ENCODE measurements at places on chromosomes 7 and 10.

DNA sequence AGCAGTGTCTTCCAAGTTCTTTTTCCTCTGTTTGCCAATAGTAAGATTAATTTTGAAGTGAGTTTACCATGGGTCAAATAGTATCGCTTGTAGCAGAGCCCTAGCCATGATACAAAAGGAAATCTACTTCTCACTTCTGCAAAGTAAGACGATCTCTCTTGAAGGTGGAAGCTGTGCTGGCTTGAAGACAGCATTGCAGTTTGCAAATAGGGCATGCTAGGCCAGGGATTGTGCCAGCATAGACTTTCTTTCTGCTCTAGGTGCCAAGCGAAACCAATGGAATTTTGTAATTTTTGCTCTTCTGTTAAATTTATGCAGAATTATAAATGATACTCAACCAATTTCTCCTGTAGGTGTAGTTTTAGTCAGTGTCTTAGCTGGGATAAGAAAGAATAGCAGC lies 74.5 kb downstream of the SLC13A1 start:
- no peak for DNase-seq

DNA sequence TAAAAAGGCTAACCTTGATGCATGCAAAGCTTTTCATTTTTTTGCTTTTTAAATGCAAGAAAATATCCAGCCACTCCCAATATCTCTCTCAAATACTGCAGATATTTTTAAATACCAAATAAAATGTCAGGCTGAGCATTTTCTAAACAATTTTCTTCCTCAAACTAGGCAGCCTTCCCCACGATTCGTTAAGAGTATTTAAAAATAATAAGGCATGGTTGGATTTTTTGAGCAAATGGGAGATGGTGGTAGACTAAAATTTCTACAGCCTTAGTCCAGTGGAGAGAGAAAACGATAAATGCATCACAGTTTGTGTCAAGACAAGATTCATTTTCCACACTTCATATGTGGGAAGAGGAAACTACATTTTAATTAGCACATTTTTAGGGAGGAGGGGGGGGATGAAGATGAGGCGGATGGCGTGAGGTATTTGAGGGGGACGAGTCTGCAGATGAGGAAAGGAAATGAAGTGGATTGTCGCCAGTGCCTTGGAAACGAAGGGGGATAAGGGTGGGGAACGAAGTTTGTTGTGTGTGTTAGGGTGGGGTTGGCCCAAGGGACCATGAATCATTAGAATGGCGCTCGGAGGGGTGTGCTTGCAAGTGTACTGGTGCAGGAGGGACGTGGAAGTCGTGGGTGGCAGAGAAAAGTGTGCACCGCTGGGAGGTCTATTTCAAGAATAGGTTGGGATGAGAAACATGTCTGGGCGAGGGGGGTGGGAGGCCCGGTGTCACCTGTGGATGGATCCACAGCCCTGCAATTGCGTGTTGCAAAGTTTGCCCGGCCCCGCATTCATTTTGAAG lies 1.2 kb upstream of the ADD3 start:
- DNase-seq = peak; percentile 33

- no peak for DNase-seq
Observed at GRCh38 chr10:116240157-116240950, 32.7 kb downstream of the GFRA1 start.

DNA sequence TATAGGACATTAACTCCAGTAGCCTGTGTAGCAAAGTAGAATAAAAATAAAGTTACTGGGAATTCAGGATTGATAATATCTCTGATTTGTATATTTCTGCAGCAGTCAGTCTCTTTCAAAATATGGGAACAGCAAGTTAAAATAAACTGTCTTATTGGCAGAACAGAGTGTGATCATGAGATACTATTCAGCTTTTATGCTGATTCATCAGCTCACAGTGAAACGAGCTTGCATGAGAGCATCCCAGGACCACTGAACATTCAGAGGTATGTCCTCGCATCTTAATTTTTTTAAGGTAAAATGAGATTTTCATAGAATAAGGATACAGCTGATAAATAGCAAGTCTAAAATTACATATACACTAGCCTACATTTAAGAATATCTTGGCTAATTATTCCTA lies 282.5 kb upstream of the MYO3A start:
- DNase-seq = no peak

DNA sequence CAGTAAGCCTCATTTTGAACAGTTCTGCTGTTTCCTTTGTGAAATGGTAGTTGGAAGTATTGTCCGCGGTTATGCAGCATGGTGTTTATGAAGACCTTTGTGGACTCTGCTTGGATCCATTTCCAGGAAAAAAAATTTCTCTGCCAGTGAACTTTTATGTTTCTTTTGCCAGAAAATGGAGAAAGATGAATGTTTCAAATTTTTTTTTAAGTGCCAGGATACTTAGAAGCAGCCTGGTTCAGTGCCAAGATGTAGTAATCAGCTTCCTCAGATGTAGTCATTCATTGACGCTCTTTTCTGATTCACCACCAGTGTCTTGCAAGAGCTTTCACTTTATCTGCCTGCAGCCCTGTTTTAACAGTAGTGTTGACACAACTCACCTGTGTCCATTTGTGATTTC lies 258.2 kb downstream of the SDK1 start:
- DNase-seq = no peak

- no peak for DNase-seq
Observed at GRCh38 chr7:137919987-137920386, 73.2 kb upstream of the DGKI start.

- no peak for DNase-seq
Observed at GRCh38 chr10:45379891-45380540, 6.0 kb downstream of the ALOX5 start.

DNA sequence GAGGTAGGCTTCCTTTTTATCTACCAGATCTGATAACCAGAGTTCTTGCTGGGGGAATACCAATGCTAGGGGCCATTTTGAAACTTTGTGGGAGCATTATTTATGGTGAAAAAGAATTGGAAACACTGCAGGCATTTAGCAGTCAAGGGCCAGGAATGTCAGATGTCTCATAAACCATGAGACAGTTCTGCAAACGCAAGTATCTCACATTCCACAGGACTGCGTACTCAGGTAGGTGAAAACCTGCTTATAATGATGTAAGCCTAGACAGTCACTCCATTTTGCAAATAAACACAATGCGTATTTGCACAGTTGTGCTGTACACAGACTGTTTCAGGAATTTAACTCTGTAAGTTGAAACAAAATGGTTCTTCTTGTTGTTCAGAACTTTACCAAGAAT lies 33.9 kb downstream of the ECHDC3 start:
- DNase-seq = no peak

DNA sequence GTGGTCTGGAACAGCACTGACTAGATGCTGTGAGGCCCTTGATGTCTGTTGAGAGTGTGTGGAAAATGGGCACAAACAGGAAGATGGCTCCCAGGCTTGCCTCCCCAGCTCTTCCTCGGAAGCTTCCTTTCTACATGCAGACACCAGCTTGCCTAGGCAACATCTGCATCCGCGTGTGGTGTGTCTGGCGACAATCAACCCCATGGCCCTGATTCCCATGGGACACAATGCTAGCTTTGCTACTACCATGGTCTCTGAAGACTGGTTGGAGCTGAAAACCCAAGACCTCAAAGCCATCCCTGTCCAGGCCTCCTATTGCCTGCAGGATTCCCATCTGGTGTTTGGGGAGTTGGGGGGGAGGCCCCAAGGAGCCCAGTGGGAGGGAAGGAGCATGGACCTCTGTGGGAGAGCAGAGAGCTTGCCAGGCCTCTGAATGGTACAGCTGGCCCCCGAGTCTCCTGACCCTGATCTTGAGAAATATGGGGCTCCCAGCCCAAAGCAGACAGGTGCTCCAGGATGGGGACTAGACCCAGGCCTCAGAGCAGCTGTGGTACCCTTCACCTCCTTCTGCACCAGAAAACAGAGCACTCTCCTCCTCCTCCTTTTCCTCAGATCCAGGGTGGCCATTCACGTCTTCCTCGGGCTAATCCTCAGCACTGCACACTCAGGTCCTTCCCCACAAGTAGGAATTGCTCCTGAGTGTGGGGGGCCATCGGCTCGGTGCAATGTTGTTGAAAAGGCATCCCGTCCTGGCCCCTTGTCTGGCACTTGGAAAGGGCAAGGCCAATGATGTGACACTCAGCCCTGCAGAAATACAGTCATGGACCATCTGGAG lies 57.6 kb downstream of the ARHGAP22 start:
- no peak for DNase-seq

DNA sequence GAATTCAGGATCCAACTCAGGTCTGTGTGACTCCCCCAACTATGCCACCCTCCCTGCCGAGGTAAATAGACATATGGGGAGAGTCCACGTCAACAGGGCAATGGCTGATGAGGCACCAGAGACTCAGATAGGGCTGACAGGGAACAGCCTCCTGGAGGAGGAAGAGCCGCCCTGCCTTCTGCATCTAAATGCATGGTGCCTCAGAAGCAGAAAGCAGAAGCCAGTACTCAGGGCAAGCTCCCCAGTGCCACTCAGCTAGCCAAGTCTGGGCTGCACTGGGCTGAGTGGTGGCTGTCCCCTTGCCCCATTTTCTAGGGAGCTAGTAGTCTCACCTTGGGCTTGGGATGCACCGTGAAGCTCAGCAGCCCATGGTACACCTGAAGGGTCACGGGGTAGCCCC lies 11.0 kb downstream of the RRP12 start:
- no peak for DNase-seq

DNA sequence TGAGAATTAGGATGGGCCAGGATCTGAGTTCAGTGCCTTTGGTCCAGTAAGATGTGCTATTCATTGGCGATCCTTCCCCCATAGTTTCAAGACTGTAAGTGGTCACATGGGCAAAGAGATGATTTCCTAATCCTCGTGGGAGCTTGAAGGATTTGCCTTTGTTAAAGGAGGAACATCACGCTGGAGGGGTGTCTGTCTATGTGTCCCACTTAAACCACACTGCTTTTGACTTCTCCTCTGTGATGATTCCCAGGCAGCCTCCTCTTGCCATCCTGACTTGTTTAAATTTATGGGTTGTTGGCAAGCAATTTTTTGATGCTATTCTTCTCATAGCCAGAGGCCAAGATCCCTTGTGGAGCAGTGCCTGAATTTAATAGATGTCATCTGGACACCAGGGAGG lies 154.0 kb downstream of the TCF7L2 start:
- no peak for DNase-seq

DNA sequence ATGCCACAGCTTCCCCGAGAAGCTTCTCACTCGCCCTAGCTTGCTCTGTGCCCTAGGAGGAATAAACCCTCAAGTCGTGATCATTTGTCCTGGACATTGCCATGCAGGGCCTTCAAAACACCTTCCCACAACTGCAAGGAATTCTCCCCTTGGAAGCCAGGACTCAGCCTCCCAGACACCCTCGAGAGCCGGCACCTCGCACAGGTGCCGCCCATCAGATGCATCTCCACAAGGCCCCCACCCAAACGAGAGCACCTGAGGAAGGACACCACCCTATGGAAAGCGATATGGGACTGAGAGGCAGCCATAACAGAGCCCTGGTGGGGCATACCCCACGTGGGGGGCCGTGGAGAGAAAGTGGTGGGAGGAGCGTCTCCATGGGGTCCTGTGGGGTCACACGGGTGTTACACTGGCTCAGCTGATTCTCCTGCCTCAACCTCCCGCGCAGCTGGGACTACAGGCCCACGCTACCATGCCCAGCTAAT lies 77.6 kb upstream of the FOXK1 start:
- no peak for DNase-seq

GRCh38 chr7:136637813-136638212 lies 230.6 kb upstream of the CHRM2 start:
- no peak for DNase-seq

- DNase-seq = peak; percentile 61
Observed at GRCh38 chr10:62594093-62594520, 210.4 kb upstream of the ADO start.

DNA sequence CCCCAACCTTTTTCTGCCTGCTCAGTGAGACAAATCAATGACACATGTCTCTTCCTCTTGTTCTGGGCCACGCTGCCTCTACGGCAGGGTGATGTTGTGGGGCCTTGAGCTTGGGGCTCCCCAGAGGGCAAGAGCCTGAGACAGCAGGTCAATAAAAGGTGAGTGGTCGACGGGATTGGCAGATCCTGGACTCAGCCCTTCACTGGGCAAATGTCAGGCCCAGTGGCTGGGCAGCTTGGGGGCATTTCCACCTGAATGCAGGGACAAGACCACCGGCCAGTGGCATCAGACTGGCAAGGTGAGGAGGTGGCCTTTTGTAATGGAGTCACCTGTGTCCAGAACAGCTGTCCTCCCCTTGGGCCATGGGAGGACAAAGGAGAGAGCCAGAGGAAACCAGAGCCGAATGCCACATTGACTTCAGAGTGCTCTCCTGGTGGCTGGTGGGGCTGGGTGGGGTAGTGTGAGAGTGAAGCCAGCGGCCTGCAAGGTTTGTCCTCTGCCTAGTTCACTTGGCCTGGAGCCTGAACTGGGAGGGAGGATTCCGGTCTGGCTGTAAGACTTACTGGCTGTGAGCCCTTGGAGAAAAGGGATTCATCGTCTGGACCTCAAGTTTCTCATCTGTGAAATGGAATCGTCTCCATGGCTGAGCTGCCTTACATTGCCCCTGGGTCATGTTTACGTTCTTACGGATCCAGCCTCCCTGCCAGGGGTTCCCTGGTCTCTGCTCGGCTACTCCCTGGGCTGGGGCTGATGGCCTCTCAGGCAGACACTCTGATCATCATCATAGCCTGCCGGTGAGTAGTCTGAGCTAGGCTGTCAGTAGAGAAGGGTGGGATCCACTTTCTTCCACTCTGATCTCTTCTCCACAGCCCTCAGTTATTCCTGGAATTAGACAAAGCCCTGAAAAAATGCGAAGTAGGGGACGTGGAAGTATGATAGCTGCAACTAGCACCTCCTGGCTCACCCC lies 25.4 kb upstream of the CRHR2 start:
- DNase-seq = no peak

DNA sequence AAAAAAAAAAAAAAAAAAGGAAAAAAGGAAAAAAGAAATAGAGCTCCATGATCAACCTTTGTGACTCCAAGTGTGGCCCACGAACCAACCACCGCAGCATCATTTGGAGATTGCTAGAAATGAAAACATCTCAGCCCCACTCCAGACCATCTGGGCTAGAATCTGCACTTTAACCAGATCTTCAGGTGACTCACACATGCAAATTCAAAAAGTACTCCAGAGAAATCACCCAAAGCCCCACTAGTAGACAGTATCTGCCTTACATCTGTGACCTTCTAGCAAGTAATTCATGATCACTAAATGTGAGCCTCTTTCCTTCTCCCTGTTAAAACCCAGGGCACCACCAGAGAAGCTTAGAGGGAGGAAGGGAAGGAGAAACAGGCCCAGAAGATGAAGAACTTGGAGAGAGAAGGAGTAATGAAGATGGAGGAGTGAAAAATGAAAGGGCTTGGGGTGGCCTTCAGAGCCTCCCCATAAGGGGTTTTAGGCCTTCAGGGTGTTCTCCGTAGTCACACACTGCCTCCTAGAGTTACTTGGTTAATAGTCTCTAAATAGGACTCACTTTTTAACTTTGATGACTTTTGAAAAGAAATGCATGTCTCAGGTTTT lies 94.0 kb downstream of the SLC37A3 start:
- DNase-seq = peak; percentile 29

DNA sequence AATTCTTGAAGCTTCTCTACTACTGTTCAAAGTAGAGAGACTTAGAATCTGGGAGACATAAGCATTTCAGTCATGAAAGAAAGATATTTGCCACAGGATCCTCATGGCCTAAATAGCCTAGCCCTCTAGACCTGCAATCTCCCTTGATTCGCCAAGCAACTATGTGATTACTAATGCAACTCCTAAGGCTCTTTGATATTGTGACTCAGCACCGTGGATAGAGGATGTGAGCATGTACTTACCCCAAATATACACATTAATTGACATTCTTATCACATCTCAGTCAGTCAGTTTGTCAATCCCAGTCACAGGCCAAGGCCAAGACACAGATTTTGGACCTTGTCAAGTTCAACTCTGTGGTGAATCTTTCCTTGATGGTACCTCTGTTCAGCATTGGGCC lies 42.6 kb downstream of the GPR37 start:
- DNase-seq = no peak

- no peak for DNase-seq
Observed at GRCh38 chr10:128494665-128495064, 368.4 kb upstream of the MKI67 start.

Data from DND-41 (cell line).